ENCODE measurements at places on chromosomes 1 and 21.

- no peaks in the 10 kb centered on the region for H3K4me1 ChIP-seq
- no peak overlapping the region for H3K4me3 ChIP-seq
Observed at GRCh38 chr1:47191940-47192457, 2.2 kb upstream of the PDZK1IP1 start.

GRCh38 chr1:119600976-119601375 lies 47.1 kb downstream of the ZNF697 start:
- DNase-seq: no peak
- no peaks in the 10 kb centered on the region for H3K4me1 ChIP-seq
- H3K27me3 ChIP-seq: no peaks in the 10 kb centered on the region
- no peak overlapping the region for H3K4me3 ChIP-seq
- no peaks in the 10 kb centered on the region for H3K36me3 ChIP-seq

GRCh38 chr1:40507973-40508372 lies 594 bp upstream of the EXO5 start:
- no peak for DNase-seq
- no peaks in the 10 kb centered on the region for H3K36me3 ChIP-seq
- H3K4me1 ChIP-seq: no peaks in the 10 kb centered on the region
- H3K27me3 ChIP-seq: no peaks in the 10 kb centered on the region
- peak overlapping the region; percentile 75 for H3K4me3 ChIP-seq

- H3K4me3 ChIP-seq: no peak overlapping the region
- no peaks in the 10 kb centered on the region for H3K36me3 ChIP-seq
- no peak for DNase-seq
- H3K27ac ChIP-seq: peak overlapping the region; percentile 78
- no peaks in the 10 kb centered on the region for H3K27me3 ChIP-seq
Observed at GRCh38 chr1:181135437-181135731, 46.9 kb downstream of the IER5 start.

- H3K4me1 ChIP-seq: no peaks in the 10 kb centered on the region
- no peak overlapping the region for H3K27ac ChIP-seq
- H3K4me3 ChIP-seq: no peak overlapping the region
- peaks cover 5% of the 10 kb centered on the region for H3K27me3 ChIP-seq
- H3K36me3 ChIP-seq: no peaks in the 10 kb centered on the region
Observed at GRCh38 chr1:175364424-175365076, 172.0 kb upstream of the KIAA0040 start.

- no peak overlapping the region for H3K27ac ChIP-seq
- no peaks in the 10 kb centered on the region for H3K36me3 ChIP-seq
- no peak for DNase-seq
- H3K4me1 ChIP-seq: no peaks in the 10 kb centered on the region
Observed at GRCh38 chr1:116503546-116504307, 67.1 kb downstream of the CD58 start.

GRCh38 chr1:55061706-55062321 lies 22.5 kb downstream of the PCSK9 start:
- peaks cover 14% of the 10 kb centered on the region for H3K4me1 ChIP-seq
- H3K27me3 ChIP-seq: no peaks in the 10 kb centered on the region
- H3K4me3 ChIP-seq: no peak overlapping the region
- no peaks in the 10 kb centered on the region for H3K36me3 ChIP-seq
- no peak overlapping the region for H3K27ac ChIP-seq

DNA sequence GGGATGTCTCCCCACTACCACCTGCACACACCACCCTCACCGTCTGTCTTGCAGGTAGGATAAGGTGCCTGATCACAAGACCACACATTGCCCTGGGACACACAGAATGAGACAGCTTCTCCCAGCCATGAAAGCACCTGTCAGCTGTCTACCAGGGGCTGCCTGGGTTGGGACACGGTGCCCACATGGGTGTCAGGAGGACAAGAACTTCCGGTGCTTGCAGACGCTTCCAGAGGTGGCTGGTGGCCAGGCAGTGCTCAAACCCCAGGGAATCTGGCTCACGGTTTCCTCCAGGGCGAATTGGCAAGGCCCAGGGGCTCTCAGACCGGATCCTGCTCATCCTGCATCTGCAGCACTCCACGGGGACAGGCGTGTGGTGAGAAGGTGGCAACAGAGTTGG lies 182.6 kb upstream of the ARHGEF16 start:
- no peaks in the 10 kb centered on the region for H3K4me1 ChIP-seq
- no peak overlapping the region for H3K27ac ChIP-seq
- H3K36me3 ChIP-seq: no peaks in the 10 kb centered on the region
- no peaks in the 10 kb centered on the region for H3K27me3 ChIP-seq
- H3K4me3 ChIP-seq: no peak overlapping the region

- H3K4me3 ChIP-seq: peak overlapping the region; percentile 19
- H3K27me3 ChIP-seq: peaks cover 4% of the 10 kb centered on the region
- no peaks in the 10 kb centered on the region for H3K4me1 ChIP-seq
- no peaks in the 10 kb centered on the region for H3K36me3 ChIP-seq
- DNase-seq: peak; percentile 56
Observed at GRCh38 chr1:91282695-91283420, 121.8 kb downstream of the HFM1 start.

Measured in Panc1 (cell line).